A549 treated with Hydrocortisone at 1 μM for 4 hours (cell line): ENCODE measurements at places on chromosomes 16 and 17. TPM values are rescaled to one million over a fixed set of nuclear protein-coding genes. Genes with fewer than 3 reads are reported as not detected.

MAPT gene
- total RNA-seq = 1.5 to 2.3 TPM (median 1.9 TPM) in 5 replicates

TEX2 gene
- 10.8 to 17.7 TPM (median 12.7 TPM) in 5 replicates for total RNA-seq

PIK3R5 gene
- 0.06 to 0.09 TPM in 2 of 5 replicates, not detected in the others for total RNA-seq

PRAC1 gene
- total RNA-seq = not detected in 5 replicates

CMTM2 gene
- total RNA-seq = not detected in 5 replicates

CCL18 gene
- not detected in 5 replicates for total RNA-seq

SOST gene
- not detected in 5 replicates for total RNA-seq

GP1BA gene
- total RNA-seq = not detected in 5 replicates

DOC2A gene
- 1.5 to 2.5 TPM (median 2.0 TPM) in 5 replicates for total RNA-seq

KIF18B gene
- 32.9 to 38.1 TPM (median 37.3 TPM) in 5 replicates for total RNA-seq

GNGT2 gene
- total RNA-seq = 0.54 to 1.2 TPM (median 1.0 TPM) in 5 replicates

PNMT gene
- total RNA-seq = 0.26 to 0.40 TPM (median 0.27 TPM) in 4 of 5 replicates, not detected in the other

CDRT15 gene
- not detected in 5 replicates for total RNA-seq

ASB16 gene
- total RNA-seq = 0.07 to 0.13 TPM (median 0.12 TPM) in 3 of 5 replicates, not detected in the others

OMG gene
- total RNA-seq = not detected in 5 replicates

CACNG5 gene
- 0.16 TPM in 1 of 5 replicates, not detected in the others for total RNA-seq

ABHD15 gene
- 23.3 to 27.3 TPM (median 24.9 TPM) in 5 replicates for total RNA-seq

PERCC1 gene
- total RNA-seq = not detected in 5 replicates
